ENCODE measurements at places on chromosomes 2 and 18.

GRCh38 chr2:112547333-112547732 lies 5.1 kb downstream of the POLR1B start:
- no peak for DNase-seq

- no peak for DNase-seq
Measured at GRCh38 chr2:179049546-179050311, at the start of gene CCDC141. Gene CCDC141 (minus strand): TSS chr2:179050137. CDS start chr2:179049941, 196 bp downstream.

- no peak for DNase-seq
Measured at GRCh38 chr2:20431772-20432171, 15.1 kb upstream of the RHOB start.

- no peak for DNase-seq
Measured at GRCh38 chr2:197460649-197461048, 7.3 kb downstream of the COQ10B start.

GRCh38 chr2:235106874-235107639 lies 155.2 kb downstream of the SH3BP4 start:
- no peak for DNase-seq

- DNase-seq: no peak
Measured at GRCh38 chr2:190722835-190723234, 74.0 kb downstream of the NAB1 start.

DNA sequence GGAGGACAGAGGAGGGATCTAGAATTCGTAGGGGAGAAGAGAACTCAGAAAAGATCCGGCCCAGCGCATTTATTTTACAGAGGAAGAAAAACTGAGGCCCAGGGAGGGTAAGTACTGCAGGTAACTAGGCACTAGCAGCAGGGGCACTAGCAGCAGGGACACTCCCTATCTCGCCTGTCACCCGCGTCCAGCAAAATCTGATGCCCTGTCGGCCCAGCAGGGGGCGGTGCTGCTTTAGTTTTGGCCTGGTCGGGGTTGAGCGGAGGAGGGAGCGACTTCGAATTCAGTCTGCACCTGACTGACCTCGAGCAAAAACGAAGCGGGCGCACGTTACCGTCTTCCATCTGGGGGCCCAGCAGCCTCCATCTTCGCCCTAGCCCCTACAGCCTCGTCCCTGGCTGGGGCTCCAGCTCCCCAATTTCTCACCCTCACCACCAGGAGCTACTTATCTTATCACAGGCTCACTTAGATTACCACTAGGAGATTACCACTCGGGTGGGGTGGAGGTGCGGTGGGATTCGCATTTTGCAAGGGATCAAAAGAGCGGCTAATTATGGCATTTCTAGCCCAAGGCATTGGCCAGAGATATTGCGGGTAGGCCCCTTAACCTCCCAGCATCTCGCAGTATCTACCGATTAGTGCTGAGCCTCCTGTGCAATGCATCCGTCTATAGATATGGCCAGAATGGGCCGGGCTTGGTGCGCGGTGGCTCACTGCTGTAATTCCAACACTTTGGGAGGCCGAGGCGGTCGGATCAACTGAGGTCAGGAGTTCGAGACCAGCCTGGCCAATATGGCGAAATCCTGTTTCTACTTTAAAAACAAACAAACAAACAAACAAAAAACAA lies 17.8 kb upstream of the CD8A start:
- peak; percentile 6 for DNase-seq

DNA sequence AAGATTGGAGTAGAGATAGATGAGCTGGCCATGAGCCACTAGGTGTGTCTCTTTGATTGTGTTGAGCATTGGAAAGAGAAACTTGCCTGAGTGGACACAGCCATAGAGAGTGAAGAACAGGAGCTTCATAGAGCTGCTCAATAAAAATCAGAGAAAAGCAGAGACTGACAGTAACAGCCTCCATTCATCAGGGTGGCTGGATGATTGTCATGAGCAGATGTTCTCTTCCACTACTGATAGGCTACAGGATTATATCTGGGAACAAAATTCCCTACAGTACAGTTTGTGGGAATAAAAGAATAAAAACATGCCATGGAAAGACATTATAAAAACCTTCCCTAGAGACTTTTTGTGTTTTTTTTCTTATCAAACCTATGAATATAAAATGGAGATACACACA lies 404.8 kb upstream of the ACVR2A start:
- DNase-seq: no peak

GRCh38 chr18:5455674-5456073 lies 88.1 kb downstream of the EPB41L3 start:
- no peak for DNase-seq

All from BJ (cell line).